Endothelial cell of coronary artery (primary cell): ENCODE measurements at places on chromosomes 3 and 15. TPM values are rescaled to one million over a fixed set of nuclear protein-coding genes. Genes with fewer than 3 reads are reported as not detected.

The ABI3BP gene
- total RNA-seq, result 9.2 and 17.2 TPM in 2 replicates

The GRK7 gene
- under 0.01 TPM in 1 of 2 replicates, not detected in the other for total RNA-seq

The KY gene
- not detected in 2 replicates for total RNA-seq

The HCN4 gene
- not detected in 2 replicates for total RNA-seq

The STRA6 gene
- total RNA-seq, result 0.85 TPM in 1 of 2 replicates, not detected in the other

The SPPL2A gene
- total RNA-seq, result 51.1 and 69.5 TPM in 2 replicates

The PLA2G4D gene
- total RNA-seq, result not detected in 2 replicates

The SLC12A1 gene
- total RNA-seq, result not detected in 2 replicates

The PLCB2 gene
- total RNA-seq, result 1.7 and 2.0 TPM in 2 replicates

The PCNP gene
- total RNA-seq, result 71.0 and 81.9 TPM in 2 replicates

The LYZL4 gene
- total RNA-seq, result 0.18 TPM in 1 of 2 replicates, not detected in the other

The LRRN1 gene
- not detected in 2 replicates for total RNA-seq

The TEX55 gene
- total RNA-seq, result not detected in 2 replicates

The LRRC31 gene
- total RNA-seq, result not detected in 2 replicates

The NFKBIZ gene
- 9.3 and 15.0 TPM in 2 replicates for total RNA-seq

The MELTF gene
- total RNA-seq, result 14.2 and 32.0 TPM in 2 replicates

The MAPKBP1 gene
- 18.3 and 22.3 TPM in 2 replicates for total RNA-seq

The STT3B gene
- total RNA-seq, result 153 and 178 TPM in 2 replicates

The SLC38A3 gene
- 0.09 TPM in 1 of 2 replicates, not detected in the other for total RNA-seq

The AGBL1 gene
- not detected in 2 replicates for total RNA-seq

The TMEM212 gene
- total RNA-seq, result not detected in 2 replicates
